Spleen (tissue), 13 donors: ENCODE measurements at places on chromosomes 11 and 22.

GRCh38 chr11:120877746-120878365 lies 146.0 kb upstream of the TBCEL start:
- DNase-seq = no peak

GRCh38 chr22:37986371-37986770 lies 2.0 kb upstream of the SOX10 start:
- DNase-seq = no peak

- DNase-seq = no peak
Observed at GRCh38 chr11:10329356-10329755, 24.5 kb downstream of the ADM start.

GRCh38 chr11:125871391-125872137 lies 15.9 kb upstream of the HYLS1 start:
- DNase-seq = no peak

DNA sequence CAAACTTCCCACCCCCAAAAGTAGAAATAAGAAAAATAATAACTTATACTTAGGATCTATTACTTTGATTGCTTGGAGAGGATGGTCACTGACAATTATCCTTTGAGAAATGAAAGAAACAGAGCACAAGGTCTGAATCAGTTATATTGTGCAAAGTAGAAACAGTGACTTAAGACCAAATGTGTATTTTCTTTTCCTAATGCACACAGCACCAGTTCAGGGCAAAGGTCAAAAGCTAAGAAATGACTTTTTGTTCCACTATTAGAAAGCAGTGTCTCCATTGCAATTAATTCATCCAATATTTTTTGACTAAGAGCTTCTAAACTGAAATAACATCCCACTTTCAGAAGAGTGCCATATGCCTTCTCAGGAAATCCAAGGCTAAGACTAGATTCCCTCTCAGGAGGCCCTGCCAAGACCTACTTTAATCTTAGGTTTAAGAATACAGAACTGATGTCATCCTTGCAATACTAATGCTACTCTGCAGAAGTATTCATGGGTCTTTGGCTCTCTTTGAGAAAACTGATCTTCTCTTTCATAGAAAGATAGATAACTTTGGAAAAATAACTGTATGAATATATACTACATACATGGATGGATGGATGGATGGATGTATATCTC lies 147.0 kb downstream of the APOL5 start:
- DNase-seq = no peak

DNA sequence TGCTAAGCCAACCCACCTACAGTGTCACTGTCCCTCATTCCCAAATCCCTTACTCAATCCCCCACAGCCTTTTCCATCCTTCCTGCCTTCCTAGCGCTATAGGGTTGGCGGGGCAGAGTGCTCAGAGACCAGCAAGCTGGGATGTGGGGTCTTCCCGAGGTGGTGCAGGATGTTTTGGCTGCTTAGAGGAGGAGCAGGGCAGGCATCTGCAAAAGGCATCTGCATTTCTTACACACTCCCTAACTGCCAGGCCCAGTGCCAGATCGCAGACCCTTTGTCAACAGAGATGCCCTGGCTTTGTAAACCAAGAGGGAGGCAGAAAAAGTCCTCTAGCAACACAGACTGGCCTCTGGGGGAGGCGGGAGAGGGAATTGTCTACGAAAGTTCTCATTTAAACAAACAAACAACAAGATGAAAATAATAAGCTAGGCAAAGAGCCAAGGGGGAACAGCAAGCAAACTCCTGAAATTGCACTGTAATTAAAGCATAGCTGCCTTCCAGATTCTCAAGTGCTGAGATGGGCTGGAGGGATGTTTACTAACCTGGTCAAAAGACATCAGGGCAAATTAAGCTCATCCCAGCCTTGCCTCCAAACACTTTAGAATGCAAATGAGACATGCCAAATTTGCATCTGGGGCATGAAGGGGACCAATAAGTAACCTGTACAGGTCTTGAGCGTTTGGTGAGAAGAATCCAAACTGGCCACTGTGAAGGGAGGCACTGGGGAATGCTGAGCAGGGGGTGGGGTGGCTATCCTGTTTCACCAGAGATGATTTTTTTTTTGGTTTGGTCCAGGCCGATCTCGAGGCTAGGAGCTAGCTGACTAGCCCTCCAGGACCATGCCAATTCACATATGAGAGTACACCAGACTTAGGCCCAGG lies 38.1 kb upstream of the ADA2 start:
- no peak for DNase-seq

DNA sequence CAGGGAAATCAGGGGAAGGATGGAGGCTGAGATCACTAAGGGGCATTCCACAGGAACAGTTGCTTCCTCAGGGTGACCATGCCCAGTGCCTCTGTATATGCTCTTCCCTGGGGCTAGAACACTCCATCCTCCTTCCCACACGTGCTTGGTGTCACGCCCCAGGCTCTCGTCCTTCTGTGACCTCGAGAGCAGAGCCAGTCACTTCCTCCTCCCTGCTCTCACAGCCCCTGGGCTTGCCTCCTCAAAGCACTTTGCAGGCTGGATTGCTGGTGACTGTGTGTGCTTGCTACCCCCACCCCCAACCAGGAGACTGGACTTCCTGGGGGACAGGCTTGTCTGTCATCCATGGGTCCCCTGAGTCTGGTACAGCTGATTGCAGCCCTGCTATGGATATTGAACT lies 56.5 kb upstream of the AMPD3 start:
- no peak for DNase-seq

- DNase-seq = peak; percentile 59
Observed at GRCh38 chr11:57340039-57340615, 2.0 kb downstream of the P2RX3 start.

DNA sequence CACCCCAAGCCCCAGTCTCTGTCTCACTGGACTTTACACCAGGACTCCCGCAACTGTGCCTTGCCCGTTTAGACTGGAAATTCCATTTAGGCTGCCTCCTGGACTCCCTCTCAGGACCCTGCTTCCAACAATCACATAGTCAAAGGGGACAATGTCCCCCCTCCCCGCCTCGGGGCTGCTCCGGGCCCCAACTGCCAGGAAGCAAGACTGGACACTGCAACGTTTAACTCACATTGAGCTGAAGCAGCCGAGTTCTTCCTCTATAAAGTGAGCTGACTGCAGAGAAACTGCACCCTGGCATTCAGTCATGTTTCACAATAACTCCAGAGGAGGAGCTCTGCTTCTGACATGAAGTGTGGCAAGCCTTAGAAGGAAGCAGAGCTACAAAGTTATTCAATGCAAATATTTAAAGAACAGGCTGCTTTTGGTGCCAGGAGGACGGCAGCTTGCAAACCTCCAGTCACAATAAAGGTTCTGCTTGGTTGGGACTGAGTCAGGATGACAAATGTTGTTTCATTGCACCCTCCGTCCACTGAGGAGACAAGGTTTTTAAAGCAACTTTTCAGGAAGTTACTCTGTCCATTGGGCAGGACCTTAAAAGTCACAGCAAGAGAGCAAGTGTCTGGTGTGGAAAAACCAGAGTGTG lies 19.9 kb downstream of the PACSIN2 start:
- DNase-seq = no peak
